ENCODE measurements at places on chromosomes 1 and 21.
A peak's percentile ranks its signal among the peaks of the same experiment; 100 is the strongest.

DNA sequence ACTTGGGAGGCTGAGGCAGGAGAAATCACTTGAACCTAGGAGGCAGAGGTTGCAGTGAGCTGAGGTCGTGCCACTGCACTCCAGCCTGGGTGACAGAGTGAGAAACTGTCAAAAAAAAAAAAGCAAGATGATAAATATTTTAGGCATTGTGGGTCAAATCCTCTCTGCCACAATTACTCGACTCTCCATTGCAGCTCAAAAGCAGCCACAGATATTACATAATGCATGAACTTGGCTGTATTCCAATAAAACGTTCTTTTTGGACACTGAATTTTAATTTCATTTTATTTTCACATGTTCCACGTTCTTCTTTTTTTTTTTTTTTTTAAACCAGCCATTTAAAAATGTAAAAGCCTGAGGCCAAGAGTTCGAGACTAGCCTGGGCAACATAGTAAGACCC lies 69.4 kb downstream of the TCP10L start:
- DNase-seq = no peak

DNA sequence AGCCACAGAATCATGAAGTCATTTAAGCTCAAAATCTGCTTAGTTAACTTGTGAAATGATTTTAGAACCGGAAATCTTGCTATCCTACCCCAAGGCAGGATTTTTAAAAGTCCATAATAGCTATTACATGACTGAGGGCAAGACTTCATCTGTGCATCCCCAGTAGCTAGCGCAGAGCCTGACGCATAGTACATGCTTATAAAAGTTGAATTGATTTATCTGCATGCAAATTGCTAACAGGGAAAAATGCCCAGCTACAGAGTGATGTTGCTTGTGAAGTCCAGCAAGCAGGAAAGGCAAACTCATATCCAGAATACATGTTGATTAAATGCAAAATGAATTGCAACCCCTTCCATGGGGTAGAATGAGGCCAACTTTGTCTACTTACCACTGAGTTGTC lies 8.1 kb upstream of the MAP1LC3C start:
- DNase-seq = no peak

- no peak for DNase-seq
Observed at GRCh38 chr1:46554597-46555381, 3.3 kb upstream of the KNCN start.

DNA sequence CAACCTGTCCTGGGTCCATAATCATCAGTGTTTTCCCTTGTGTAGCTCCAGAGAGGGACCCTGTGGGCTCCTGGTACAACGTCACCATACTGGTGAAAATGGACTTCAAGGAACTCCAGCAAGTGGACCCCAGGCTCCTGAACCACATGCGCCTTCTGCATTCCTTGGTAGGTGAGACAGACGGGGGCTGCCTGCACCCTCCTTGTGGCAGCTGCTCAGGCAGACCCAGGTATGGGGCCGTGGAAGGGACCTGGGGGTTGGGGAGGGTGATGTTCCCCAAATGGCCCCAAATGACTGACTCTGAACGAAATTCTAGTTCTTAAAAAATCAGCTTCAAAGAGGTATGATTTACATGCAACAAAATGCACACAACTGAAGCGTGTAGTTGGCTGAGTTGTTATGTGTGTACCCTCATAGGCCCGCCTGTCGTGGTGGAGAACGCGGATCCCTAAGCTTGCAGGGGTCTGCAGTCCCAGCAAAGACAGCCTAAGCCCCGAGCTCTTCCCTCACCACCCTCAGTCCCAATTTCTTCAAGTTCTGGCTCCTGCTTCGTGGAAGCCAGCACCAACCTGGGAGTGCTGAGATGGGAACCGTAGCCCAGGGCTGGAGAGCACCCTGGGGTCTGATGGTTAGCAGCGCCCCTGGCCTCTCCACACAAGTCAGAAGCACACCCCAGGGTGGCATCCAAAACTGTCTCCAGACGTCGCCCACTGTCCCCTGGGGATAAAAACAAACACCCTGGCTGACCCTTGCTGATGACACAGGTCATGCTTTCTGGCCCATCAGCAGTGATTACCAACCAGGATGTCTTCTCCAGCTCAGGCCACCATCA lies 14.3 kb downstream of the UMODL1 start:
- DNase-seq = no peak

- no peak for DNase-seq
Observed at GRCh38 chr1:70504821-70505193, 93.7 kb downstream of the CTH start.

DNA sequence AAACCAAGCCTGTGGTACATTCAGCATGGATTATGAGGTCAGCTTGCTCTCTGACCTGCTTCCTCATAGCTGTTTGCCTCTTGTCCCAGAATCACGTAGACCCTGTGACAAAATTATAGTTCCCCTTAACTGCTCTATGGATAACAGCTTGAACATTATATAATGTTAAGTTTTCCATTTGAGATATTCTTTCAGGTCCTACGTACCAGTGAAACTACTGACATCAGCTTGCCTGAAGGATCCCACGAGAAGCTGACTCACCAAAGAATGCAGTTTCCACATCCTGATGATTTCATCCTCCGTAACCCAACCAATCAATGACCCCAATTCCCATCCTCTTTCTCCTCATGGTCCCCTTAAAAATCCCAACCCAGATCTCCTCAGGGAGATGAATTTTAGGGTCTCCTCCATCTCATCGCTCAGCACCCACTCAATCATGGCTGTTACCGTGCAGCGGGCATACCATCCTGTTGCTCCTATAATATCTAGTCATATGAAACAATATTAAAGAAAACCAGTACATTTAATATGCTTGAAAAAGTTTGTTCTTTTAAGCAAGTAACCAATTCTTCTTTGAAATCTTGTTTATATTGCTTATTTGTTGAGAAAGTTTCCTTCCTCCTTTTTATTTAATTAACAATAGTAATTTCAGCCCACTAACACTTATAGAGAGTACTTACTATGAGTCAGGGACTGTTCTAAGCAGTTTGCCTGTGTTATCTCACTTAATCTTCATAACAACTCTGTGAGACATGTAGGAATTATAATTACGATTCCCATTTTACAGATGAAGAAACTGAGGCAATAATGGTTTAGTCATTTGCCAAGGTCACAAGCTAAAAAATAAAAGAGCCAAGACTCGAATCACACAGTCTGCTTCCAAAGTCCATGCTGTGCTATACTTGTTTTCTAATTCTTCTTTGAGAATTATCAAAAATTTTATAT lies 27.4 kb downstream of the CHML start:
- peak; percentile 22 for DNase-seq

DNA sequence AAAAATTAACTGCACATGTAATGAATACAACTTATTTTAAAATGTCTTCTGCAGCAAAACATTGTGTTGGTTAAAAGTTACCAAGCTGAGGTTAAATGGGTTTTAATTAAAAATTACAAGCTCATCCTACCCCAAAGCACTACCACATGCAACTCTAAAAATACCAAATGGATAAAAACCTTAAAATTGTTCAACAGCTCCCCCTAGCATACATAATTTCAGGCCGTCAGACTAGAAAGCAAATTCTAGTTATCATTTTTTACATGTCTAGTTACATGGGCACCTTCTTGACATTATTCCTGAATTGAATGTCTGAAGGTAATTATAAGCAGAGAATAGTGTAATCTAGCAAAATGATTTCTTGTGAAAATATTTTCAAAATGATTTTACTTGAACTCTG lies 176.5 kb downstream of the C1orf21 start:
- DNase-seq = no peak

DNA sequence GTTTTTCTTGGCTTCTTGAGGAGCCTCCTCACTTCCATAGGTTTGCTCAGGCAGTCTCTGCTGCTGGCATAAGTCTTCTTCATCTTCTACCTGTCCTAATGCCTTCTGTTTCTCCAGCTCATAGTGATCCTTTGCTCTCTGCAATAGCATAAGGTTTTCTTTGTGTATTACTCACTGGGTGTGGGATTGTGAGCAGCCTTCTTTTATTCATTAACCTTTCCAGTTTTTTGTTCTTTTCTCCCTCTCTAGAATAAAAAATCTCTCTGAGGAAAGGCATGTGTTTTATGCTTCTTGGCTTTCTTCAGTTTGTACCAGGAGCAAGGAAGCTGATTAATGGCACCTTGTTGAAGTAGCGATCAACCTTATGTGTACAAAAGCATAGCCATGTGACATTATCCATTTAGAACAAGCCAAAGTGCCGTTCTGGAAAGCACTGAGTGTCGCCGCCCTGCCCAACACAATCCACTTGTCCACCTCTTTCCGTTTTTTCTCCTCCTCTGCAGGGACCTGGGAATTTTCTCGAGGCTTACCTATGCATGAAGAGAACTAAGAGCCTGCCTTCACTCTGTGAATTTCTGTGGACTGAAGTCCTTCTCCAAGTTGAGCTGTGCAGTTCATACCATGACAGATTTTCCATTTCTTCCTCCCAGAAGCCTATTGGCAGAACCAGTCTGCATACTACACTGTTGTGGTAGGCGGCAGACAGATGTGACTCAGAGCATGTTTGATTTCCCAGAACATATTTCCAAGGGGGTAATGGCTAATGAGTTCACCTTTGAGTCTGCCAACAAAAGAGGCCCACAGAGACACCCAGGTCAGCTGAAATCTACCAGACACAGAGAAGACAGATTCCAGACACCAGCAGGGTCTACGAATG lies 39.0 kb downstream of the DPT start:
- DNase-seq = no peak

DNA sequence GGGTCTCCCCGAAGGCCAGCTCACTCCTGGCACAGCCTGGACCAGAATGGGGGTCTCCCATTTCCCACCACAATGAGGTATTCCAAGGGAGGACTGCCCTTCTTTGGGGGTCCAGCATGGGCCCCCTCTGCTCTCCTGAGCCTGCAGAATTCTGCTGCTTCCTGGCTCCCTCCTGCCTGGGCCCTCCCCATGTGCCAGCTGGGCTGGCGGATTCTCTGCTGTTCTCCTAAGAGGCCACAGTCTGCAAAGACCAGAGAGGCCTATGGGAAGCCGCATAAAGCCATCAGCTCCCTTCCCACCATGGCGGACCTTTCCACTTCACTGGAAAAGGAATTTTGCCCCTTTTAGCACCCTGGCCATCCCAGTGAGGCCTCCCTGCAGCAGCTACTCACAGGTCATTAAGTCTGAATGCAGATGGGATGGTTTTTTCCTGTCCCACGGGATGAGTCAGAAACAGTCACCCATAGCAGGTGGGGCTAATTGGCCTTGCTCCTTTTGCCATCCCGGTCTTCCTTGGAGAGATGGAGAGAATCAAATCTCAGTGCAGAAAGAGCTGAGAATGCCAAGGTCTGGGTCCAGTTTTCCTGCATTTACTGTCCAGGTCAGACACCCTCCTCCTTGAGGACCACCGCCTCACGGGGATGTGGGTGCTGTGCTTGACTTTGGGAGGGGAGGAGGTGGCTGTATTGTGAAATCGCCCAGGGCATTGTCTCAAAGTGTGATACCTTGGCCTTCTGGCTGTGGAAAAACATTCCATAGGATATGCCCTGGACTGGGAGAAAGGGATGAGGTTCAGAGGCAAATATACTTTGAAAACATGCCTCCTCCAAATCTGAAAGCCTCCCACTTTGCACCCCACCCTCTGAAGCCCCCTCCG lies 23.2 kb downstream of the MYBPH start:
- no peak for DNase-seq

DNA sequence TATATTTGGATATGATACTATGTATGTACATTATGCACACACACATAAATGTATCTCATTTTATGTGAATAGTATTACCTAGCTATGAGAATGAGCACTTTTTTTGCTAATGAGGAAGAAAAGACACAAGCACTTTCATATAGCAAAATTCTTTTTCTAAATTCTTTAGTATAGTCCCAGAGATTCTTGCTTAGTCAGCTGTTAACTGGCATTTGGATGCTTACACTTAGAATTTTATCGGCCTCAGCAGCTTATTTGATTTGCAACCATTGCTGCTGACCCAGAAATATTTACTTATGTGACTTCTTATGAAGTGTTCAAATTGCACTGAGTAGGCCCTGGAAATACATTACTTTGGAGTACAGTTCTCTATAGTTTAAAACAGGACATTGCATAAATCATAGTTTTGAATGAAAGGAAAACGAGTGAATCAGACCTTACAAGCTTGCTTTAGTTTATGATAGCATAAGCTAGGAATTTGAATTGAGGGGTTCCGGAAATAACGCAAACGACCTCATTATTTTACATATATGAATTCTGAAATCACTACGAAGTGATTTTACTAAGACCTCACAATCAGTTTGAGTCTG lies 653.9 kb upstream of the NEGR1 start:
- no peak for DNase-seq

- DNase-seq = no peak
Observed at GRCh38 chr1:226625832-226626576, 77.4 kb downstream of the STUM start.

- no peak for DNase-seq
Observed at GRCh38 chr1:175487956-175488355, 255.4 kb downstream of the TNR start.

- no peak for DNase-seq
Observed at GRCh38 chr1:177783051-177783450, 186.8 kb downstream of the SEC16B start.

Data from putamen (tissue), 1 donor.